GM18507 (cell line): ENCODE measurements at places on chromosomes 7 and 10.

GRCh38 chr7:131292141-131292905 lies 35.4 kb upstream of the MKLN1 start:
- DNase-seq: no peak

GRCh38 chr7:95925236-95925635 lies 152.9 kb downstream of the DYNC1I1 start:
- DNase-seq: no peak

- DNase-seq: no peak
These were observed 3.8 kb downstream of the NUDCD3 start for GRCh38 chr7:44486693-44487092.

DNA sequence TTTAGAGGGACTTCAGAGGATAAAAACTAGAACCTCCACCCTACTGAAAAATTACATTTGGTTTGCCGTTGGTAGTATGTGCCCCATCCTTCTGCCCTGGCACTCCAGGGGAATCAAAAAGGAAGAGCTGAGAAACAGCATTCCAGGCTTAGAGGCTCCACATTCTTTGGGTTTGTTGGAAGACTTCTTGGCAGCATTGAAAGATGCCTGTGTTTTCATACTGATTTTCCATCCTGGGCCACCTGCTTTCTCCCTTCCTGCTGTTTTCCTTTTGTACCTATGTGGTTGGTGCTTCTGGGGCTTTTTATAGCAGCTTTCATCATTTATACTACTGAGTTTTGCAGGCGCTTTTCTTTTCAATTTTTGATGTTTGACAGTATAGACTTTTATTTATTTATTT lies 61.7 kb downstream of the AUTS2 start:
- DNase-seq: no peak

DNA sequence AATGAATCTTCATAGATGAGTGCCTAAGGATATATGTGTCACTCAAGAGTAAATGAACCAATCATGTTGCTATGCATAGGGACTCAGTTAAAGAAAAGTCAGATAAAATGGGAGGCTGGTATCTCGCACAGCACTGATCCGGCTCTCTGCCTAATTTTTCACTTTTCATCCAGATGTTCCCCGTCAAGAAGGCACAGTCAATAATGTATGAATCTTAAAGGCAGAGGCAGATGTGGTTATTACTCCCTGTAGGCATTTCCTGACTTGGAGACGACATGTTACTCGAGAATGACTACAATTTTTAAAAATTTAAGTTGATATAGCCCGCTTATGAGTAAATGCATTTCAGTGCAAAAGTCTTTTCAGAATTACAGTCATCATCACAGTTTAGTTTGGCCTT lies 113.6 kb downstream of the TBXAS1 start:
- no peak for DNase-seq

DNA sequence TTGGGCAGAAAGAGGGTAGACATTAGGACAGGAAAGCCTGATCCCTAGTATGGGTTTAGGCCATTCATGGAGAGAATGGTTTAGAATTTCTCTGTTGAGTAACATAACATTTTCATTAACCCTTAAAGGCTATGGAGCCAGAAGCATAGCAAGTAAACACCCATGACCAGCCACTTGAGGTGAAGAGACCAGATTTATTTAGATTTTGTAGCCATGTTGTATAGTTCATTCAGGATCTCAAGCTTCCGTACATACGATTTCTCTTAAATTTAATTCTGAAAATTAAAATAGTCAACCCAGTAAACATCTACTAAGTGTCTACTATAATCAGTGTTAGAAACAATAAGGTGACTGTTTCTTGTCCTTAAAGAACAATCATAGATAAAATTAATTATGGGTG lies 51.5 kb downstream of the CPED1 start:
- DNase-seq: no peak

DNA sequence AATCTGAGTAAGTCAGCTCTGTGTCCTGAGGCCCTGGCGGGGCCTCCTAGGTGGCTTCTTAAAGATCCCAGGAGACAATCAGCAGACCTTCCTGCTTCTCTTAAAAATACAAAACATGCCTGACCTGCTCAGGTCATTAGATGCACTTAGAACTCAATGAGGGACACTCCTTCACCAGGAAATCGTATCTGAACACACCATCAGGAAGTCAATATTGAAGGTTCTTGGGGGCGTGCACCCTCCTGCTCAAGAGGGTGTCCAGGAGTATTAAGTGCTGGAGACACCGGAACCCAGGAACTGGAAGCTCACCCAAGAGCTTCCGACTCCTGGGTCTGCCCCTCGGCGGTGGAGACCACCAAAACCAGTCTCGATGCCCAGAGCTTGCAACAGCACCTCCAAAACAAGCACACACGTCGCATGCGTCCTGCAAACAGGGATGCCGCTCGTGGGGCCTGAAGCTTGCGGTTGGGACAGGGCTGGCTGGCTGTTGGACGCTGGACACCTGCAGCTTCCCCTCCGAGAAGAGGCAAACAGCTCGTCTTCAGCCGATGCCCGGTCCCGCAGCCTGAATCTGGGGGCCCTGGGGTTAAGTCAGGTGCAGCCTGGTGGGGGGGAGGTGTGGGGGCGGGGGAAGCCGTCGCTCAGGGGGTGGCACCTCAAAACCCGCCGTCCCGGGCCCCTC lies 803 bp downstream of the RAPGEF5 start:
- no peak for DNase-seq

DNA sequence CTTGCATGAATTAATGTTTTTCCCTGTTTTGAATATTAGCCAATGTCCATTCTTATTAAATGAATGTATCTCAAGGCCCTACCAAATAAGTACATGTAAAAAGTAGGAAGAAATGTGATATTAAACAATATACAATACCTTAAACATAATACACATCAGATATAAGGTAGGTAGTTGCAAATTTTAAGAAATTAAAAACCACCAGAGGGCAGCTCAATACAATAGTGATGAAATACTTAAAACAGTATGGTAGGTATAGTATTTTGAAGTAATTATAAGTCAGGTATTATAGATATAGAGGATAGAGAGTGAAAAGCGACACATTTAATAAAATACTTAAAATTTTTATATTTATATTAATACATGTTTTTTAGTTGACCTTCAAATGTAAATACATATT lies 43.6 kb upstream of the CDK14 start:
- DNase-seq: no peak

DNA sequence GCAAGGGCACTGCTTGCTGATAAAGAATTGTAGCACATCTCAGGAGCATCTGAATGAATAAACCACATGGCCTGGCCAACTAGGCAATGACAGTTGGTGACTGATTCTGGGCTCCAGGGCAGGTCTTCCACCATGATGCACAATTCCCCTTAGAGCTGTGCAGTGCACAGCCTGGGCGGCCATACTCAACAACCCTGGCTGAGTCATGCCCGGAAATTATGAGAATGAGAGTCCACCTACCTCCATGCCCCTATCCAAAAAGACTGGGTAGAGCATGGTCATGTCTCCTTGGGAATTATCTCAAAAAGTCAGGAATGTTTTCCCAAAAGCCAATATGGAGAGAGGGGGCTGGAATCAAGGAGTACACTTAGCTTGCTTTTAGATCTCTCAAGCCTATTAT lies 425.6 kb downstream of the PLXNA4 start:
- DNase-seq: no peak

GRCh38 chr7:99392659-99393354 lies 15.6 kb downstream of the PDAP1 start:
- no peak for DNase-seq

- no peak for DNase-seq
These were observed 6.4 kb upstream of the RALA start for GRCh38 chr7:39617005-39617404.

GRCh38 chr7:80263333-80263732 lies 128.7 kb downstream of the GNAI1 start:
- DNase-seq: no peak

DNA sequence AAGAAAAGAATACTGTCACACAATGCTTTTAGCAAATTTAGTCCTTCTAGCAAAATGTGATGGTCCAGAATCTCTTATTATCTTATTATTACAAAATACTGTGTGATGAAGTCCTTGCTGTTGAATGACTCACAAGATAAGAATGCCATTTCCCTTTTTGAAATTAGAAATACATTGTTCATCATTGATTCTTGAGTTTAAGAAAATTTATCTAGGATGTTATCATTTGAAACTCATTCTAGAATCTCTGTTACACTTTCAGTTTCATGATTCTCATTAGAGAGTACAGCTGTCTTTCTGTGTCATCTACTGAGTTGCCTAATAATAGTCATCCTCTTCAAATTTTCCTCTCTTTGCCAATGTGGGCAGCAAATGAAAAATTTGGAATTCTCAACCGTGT lies 9.6 kb downstream of the ZKSCAN5 start:
- DNase-seq: no peak

DNA sequence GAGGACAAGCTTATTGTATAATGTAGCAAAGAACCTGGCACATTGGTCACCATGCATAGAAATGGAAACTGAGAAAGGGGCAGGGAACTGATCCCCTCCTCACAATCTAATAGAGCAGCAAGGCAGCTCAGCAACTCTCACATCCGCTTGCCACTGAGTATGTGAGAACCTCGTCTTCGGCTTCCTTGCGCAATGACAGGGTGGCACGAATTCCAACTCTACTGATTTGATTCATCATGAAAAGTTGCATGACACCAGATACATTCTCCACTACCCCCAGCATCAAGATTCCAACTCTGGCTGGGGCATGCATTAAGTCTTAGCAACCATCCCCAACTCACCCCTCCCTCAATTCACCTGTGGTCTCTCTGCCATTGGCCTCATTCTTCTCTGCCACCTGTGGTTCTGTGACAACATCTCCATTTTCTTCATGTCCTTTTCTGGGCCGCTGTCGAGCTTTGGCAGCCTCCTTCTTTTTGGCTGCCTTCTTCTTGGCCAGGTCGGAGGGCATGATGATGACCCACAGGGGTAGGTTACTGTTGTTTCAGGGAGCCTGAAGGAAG lies 976 bp downstream of the ABCF2 start:
- DNase-seq: no peak

DNA sequence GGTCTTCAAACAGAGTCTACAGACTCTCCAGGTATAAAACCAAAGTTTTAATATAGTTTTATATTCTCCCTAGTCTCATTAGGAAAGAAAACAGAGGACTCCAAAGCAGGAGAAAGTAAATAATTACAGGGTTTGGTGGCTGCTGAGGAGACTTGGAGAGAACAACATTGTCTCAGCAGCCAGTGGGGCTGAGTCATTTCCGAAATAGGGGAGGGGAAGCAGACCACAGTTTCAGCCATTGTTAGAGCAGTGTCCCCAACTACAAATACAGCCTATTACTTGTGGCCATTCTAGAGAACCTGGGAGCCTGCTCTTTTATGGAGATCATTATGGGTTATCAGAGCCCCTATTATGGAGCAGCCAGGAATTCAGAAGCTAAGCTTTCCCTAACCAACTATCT lies 44.2 kb upstream of the A1CF start:
- DNase-seq: no peak

DNA sequence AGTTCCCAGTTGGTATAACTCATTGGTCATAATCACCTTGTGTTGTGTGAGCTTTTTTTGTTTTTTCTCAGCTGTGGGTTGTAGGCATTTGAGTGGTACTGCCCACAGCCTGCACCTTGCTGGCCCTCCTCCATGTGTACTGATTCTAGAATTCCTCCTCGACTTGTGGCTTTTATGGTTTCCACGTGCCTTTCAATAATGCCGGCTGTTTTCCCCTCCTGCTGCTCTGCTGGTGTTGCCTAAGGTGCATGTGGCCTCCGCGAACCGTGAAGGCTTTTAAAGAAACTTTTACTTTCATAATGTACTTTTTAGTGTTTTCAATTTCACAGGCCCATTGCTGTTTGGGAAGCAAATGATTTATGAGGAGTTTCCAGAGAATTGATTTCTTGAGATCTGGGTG lies 518.0 kb downstream of the REEP3 start:
- no peak for DNase-seq

GRCh38 chr7:151725844-151726651 lies 150.9 kb downstream of the PRKAG2 start:
- DNase-seq: no peak

- DNase-seq: no peak
These were observed 19.6 kb upstream of the MACC1 start for GRCh38 chr7:20236790-20237189.

- no peak for DNase-seq
These were observed 50.3 kb upstream of the RSU1 start for GRCh38 chr10:16867556-16867955.

DNA sequence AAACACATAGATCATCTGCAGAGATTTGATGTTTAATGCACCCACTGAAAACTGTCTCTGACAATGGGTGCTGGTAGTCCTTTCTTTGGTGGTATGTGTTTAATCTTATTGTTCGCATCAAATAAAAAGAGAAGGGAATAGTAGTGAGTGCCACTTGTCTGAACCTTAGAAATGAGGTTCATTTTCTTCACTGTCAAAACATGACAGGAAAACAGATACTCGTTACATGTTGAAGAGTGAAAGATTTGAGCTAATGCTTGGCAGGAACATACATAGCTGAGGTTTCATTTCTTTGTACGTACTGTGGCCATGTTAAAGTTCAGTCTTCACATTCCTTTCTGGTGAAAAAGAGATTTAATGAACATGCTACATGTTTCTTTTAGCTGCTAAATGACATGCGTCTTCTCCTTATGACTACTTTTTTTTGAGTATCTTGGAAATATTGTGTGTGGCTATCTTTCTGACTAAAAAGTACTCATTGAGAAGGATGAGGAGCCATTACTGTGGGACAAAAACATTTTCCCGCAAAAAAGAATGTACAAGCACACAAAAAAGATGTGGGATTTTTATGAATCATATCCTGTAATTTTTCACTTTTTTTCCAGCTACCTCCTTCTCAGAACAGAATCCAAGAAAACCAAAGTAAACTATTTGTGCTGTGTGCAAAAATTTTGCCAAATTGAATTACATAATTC lies 108.0 kb downstream of the TWIST1 start:
- no peak for DNase-seq

GRCh38 chr10:5814110-5815107 lies 1.2 kb upstream of the GDI2 start:
- no peak for DNase-seq

GRCh38 chr7:44799939-44800338 lies 3.5 kb downstream of the PPIA start:
- DNase-seq: no peak

GRCh38 chr10:24344695-24345463 lies 135.9 kb downstream of the KIAA1217 start:
- no peak for DNase-seq

DNA sequence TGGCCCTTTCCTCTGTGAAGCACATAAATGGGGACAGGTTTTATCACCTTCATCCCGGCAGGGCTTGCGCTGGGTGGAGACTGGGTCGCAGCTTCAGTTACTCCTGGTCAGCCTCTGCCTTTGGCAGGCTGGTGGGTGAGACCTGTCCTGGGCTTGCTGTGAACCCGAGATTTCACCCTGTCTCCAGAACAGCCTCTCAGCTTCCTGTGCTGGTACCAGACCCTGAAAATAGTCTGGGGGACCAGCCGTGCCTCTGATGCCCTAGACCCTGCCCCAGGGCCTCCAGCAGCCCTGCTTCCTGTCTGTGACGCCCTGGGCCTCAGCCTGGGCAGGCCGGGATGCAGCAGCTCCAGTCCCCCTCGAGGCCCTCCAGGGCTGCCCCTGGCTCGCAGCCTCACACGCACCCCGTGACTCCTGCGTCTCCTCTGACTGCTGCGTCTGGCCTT lies 13.2 kb upstream of the PWWP2B start:
- no peak for DNase-seq

- no peak for DNase-seq
These were observed 227.2 kb upstream of the PITRM1 start for GRCh38 chr10:3399756-3400155.

GRCh38 chr10:34906067-34906965 lies 91.2 kb upstream of the PARD3 start:
- DNase-seq: no peak

GRCh38 chr7:112484671-112485167 lies 3.9 kb downstream of the LSMEM1 start:
- DNase-seq: no peak

- no peak for DNase-seq
These were observed 741.3 kb upstream of the FZD8 start for GRCh38 chr10:36383349-36383748.
